ENCODE measurements at places on chromosomes 12 and 14.

DNA sequence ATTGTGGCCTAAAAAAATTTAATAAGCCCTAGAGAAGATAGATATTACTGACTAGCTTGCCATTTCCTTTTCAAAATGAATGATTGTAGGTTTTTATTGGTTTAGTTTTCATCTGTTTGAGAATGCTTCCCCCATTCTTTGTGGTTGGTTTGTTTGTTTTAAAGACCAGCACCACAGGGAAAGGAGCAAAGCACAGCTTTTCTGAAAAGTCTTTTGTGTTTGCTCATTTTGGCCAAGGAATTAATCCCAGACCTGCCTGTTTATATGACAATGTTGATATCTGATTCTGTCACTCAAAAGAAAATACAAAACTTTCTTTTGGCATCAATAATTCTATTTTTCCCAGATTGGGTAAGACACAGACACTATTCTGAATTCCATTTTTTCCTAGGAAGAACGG is 312.5 kb upstream of the FLRT2 start:
- DNase-seq, result no peak

- no peak for DNase-seq
These were observed 265.7 kb upstream of the SRRM4 start for GRCh38 chr12:118715647-118716046.

DNA sequence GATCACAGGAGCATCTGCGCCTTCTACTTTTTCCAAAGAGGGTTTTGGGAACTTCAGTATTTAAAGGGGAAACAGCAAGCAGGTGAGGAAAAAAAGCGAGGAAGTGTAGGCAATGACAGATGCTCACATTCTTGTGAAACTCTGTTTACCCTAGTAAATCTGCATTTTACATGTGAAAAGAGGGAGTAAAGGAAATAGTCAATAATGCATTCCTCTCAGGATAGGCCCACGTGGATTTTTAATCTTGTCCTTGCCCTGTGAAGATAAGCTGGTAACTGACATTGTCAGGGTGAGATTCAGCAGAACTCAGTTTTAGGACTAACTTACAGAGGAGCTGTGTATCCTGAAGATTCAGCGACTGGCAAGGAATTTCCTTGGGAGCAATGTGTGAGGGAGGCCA is 1119.2 kb upstream of the TMEM132C start:
- no peak for DNase-seq

DNA sequence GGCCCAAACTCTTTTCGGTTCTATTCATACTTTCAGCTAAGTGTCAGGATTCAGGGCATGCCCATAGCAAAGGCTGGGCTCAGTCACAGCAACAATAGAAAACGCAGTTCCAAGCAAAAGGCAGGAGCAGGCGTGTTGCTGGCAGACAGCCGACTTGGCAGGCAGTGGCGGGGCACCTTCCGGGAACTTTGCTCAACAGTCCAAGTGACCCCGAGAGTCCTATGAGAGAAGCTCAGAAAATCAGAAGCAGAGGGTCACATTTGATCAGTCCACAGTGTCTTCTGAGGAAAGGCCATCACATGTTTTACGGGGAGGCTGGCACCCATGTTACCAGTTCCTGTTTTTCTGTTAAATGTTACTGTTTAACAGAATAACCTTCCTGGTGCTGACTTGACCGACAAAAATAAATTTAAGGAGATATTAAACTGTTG is 115.0 kb downstream of the DACT1 start:
- DNase-seq, result peak; percentile 4

Measured in DMS53 (cell line).